ENCODE measurements at places on chromosomes 12 and 14.

DNA sequence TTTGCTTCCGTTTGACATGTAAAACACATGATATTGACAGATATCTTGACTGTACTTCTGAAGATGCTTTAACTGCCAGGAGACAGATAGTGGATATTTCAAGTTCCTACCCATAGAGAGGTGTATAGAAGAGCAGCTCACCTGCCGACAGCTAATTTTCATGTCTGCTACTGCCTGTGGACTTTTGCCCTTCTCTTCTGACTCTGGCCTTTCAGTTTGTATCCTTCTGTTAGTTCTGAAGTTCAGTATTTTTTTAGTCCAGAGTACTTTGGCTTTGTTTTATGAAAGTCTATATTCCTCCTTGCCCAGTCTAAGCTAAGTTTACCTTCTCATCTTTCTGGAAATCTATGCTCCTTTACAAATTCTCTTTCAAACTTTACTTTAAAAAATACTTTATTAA, 30.8 kb upstream of the STK38L start:
- DNase-seq = no peak

- no peak for DNase-seq
Observed at GRCh38 chr14:77423423-77423822, at the start of gene NOXRED1. TSS of gene NOXRED1 (minus strand) at chr14:77423523. CDS start at chr14:77422889, 634 bp downstream.

- DNase-seq = no peak
Observed at GRCh38 chr12:119375883-119376190, 41.3 kb downstream of the CCDC60 start.

DNA sequence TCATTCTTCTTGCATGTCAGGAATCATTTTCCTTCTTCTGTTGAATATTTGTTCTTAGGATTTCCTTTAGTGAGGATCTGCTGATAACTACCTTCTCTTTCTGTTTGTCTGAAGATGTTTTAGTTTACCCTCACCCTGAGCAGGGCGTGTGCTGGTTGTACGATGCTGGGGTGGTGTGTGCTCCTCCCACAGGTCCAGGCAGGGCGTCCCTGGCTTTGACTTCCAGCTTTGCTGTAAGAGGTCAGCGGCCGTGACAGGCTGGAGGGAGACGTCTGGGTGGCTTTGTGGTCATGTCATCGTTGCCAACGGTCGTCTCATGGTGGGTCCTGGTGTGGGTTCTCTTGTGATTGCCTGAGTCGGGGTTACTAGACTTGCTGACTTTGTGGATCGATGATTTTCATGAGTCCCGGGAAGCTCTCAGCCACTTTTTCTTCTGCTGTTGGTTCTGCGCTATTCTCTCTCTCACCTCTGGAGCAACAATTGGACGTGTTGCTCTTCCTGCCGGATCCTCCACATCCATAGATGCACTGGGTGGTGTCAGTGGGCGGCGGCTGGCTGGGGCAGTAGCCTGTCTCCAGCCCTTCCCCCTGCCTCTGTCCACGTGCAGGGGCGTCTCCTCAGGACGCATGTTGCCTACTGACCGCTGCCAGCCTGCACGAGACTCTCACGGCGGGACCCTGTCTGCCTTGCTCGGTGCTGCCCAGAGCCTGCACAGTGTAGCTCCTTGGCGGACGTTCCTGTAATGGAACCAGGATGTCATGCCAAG, 8.4 kb downstream of the PACS2 start:
- no peak for DNase-seq

DNA sequence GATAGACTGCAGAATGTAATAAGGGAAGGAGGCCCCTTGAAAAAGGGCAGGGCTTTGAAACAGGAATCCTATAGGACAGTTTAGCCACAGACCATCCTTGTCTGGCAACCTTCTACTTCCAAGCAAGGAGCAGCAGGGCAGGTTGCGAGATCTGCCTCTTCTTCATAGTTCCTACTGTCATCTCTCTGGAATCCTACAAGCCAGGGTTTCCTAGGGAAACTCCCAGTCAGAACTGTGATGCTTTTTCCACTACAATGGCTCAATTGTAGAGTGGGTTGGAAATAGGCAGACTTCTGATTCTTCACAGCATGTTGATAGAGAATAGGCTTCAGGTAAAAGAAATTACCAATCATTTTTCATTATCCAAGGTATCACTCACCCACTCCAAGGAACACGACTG, 186.3 kb downstream of the DACT1 start:
- DNase-seq = no peak

GRCh38 chr12:27940756-27941402, 31.7 kb downstream of the PTHLH start:
- DNase-seq = peak; percentile 90

GRCh38 chr12:24996102-24996797, 47.3 kb upstream of the BCAT1 start:
- no peak for DNase-seq

- DNase-seq = no peak
Observed at GRCh38 chr12:114976959-114977358, 293.0 kb upstream of the TBX3 start.

GRCh38 chr12:79409562-79409961, 281.2 kb downstream of the PAWR start:
- DNase-seq = peak; percentile 7

DNA sequence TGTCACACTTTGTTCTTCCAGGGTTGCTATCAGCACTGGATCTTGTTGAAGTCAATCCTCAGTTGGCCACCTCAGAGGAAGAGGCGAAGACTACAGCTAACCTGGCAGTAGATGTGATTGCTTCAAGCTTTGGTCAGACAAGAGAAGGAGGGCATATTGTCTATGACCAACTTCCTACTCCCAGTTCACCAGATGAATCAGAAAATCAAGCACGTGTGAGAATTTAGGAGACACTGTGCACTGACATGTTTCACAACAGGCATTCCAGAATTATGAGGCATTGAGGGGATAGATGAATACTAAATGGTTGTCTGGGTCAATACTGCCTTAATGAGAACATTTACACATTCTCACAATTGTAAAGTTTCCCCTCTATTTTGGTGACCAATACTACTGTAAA, 23.7 kb downstream of the VTI1B start:
- no peak for DNase-seq

- no peak for DNase-seq
Observed at GRCh38 chr12:77842430-77842829, 11.7 kb downstream of the NAV3 start.

DNA sequence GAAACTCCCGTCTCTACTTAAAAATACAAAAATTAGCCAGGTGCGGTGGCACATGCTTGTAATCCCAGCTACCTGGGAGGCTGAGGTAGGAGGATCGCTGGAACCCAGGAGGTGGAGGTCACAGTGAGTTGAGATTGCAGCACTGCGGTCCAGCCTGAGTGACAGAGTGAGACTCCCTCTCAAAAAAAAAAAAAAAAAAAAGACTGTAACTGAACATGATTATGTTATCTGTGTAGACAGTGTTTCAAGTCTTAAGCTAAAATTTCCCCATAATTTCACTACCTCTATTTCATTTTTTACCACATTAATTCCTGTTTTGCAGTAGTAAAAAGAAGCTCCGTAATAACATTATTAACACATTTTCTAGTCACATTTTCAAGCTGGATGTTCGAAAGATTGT, 5.4 kb downstream of the PLBD1 start:
- DNase-seq = no peak

DNA sequence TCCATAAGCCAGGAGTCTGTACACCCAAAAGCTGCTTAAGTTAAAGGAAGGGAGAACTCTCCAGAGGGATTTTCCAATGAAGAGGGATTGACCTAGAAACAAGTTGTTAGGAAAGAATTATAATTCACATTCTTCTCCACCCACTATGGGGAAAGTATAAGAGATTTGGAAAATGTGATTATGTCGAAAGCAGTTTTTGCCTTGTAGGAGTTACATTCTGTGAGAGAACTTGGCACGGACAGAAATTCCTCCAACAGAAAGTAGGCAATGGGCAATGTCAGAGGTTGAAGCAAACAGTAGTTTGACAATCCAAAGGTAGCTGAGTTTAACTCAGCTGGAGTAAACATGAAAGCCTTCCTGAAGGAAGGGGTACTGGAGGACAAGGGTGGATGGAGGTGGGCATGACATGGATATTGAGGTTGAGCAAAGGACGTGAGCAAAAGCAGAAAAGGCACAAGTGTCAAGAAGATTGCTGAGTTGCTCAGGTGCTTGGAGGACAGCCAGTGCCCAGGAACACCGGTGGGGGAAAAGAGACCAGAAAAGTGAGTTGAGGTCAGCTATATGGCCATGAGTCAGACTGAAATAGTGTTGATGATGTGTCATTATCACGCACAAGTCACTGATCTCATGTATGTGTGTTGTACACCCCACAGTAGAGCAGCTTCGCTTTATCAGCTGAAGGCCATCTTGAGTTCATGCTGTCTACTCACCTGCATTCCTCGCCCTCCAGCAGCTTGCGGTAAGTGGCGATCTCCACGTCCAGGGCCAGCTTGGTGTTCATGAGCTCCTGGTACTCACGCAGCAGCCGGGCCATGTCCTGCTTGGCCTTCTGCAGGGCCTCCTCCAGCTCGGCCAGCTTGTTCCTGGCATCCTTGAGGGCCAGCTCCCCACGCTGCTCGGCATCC, 4.0 kb downstream of the KRT5 start:
- no peak for DNase-seq

- DNase-seq = no peak
Observed at GRCh38 chr14:56328021-56328420, 209.8 kb downstream of the PELI2 start.

DNA sequence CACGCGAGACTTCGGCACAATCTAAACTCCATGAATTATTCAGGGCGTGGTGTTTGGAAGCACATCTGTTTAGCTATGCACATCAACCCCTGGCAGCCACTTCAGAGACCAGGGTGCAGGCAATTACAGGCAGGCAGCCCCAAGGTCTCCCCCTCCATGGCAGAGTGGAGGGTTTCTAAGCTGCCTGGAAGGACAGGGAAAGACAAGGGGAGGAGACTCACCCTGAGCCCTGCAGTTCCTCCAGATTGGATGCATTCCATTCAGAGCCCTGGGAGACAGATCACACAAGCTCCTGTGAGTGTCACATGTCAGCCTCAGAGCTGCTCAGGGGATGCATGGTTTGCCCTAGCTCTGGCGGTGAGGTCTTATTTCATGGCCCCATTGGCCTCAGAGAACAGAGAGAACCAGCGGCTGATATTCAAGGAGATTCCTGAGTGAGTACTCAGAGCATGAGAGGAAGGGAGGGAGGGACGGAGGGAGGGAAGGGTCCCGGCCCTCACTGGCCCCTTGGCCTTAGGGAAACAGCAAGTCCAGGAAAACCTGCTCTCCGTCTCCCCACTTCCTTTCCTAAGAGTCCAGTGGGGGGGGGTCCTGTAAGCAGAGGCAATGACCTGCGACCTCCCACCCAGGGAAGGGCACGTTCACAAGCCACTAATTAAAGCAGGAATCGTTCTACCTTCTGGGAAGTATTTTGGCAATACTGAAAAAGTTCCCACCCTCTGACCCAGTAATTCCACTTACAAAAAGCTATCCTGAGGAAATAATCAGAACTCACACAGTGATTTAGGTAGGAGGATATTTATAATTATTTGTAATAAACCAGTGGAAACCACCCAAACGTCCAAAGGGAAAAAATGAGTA, 55.1 kb downstream of the SSH1 start:
- DNase-seq = no peak

DNA sequence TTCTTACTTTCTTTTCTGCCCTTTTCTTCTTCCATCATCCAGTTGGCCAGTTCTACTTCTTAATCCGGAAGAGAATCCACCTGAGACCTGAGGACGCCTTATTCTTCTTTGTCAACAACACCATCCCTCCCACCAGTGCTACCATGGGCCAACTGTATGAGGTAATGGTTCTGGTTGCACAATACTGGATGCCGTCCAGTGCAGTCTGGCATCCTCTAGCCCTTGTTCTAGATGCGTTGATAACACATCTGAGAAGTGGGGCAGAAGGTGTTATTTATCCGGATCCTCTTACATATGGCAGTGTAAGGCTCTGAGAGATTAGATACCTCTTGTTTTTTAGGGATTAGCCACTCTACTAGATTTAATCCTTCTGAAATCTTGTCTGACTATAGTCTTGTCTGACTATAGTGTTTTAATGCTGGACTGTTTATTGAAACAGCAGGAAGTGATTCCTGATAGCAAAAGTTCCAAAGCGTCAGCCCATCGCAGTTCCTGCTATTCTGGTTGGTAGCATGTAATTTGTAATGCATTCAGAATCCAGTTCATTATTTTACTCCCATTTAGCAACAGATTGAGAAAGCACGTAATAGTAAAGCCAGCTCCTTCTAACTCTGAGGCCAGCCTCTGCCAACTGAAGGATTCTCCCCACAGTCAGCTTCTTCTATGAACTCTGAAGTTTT, 7.9 kb downstream of the GABARAPL1 start:
- DNase-seq = no peak

- DNase-seq = no peak
Observed at GRCh38 chr12:56014205-56014604, 6.6 kb upstream of the IKZF4 start.

- peak; percentile 79 for DNase-seq
Observed at GRCh38 chr14:34331728-34332623, 130.1 kb downstream of the SPTSSA start.

- no peak for DNase-seq
Observed at GRCh38 chr14:101839236-101839635, 77.7 kb downstream of the PPP2R5C start.

DNA sequence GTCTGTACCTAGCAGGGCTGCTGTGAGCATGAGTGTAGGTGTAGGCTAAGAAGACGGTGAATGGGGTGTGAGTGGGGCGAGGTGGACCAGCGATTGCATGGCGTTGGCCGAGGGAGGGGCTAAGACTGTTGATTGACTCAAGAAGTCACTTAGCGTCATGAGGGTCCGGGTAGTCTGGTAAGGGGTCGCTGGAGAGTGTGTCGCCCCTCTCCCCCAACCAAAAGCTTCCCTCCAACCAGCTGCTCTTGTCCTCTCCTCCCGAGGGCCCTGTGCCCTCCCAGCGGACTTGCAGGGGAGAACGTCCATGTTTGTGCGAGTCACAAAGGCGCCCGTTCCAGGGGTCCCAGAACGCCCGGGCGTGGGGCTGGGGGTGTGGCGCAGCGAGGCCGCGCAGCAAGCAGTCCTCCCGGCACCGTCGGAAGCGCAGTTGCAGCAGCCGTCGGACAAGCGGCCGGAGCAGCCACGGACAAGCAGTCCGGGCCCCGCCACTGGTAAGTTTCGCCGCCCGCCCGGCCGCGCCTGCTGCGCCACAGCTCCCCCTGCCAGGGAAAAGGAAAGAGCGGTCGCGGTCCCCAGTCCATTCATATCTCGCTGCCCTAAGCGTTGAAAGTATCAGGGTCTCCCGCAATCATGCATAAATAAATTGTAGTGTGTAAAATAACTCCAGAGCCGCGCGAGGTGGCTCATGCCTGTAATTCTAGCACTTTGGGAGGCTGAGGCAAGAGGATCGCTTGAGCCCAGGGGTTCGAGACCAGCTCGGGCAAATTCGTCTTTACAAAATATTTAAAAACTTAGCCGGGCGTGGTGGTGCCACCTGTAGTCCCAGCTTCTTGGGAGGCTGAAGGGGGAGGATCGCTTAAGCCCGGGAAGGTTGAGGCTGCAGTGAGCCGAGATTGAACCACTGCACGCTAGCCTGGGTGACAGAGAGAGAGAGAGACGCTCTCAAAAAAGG, at the start of gene CCDC63:
Gene CCDC63 (plus strand): TSS at position 373 of the 952 bp plus-strand sequence. CDS start 5,968 bp downstream, outside the sequence.
- DNase-seq = peak; percentile 77

Measured in OCI-M1 (cell line).